ENCODE measurements at places on chromosomes 16 and 17.

DNA sequence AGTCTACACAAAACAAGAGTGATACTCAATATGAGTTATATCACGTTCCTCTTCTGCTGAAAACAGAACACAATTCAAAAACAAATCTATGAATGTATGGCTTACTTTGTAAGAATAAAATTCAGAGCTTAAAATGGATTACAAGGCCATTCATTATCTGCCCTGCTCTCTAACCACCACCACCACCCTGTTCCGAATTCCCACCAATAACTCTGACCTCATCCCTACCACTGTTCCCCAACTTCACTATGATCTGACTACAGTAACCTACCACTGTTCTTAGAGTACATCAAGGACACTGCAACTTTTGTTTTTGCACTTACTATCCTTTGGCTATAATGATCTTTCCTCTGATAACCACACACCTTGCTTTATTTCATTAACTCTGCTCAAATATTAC lies 21.3 kb downstream of the FBXL20 start:
- DNase-seq = no peak

- no peak for DNase-seq
Measured at GRCh38 chr16:85227946-85228862, 115.9 kb upstream of the CIBAR2 start.

GRCh38 chr16:8644211-8645140 lies 23.0 kb downstream of the METTL22 start:
- no peak for DNase-seq

GRCh38 chr17:82049521-82049971 lies 2.1 kb downstream of the RFNG start:
- no peak for DNase-seq

GRCh38 chr16:84414789-84415326 lies 46.5 kb downstream of the ATP2C2 start:
- DNase-seq = no peak

DNA sequence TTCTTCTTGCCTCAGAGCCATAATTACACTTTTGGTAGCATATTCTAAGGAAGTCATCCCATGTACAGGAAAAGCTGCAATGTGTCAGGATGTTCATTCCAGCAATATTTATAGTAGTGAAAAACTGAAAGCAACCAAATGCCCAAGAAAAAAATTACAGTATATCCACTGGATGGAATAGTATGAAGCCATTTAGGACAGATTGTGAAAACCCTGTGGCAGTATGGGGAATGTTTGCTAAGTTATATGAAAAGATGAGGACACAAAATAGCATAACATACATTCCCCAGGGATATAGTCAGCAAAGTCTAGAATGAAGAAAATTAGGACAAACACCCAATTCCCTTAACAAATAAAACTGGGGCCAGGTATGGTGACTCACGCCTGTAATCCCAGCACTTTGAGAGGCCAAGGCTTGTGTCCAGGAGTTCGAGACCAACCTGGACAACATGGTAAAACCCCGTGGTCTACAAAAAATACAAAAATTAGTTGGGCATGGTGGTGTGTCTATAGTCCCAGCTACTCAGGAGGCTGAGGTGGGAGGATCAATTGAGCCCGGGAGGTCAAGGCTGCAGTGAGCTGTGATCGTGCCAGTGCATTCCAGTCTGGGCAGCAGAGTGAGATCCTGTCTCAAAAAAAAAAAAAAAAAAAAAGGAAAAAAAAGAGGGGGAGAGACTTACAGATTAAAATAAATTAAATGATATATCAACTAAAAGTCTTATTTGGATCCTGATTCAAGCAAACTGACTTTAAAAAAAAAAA lies 2.3 kb downstream of the LRRC3C start:
- DNase-seq = peak; percentile 36

DNA sequence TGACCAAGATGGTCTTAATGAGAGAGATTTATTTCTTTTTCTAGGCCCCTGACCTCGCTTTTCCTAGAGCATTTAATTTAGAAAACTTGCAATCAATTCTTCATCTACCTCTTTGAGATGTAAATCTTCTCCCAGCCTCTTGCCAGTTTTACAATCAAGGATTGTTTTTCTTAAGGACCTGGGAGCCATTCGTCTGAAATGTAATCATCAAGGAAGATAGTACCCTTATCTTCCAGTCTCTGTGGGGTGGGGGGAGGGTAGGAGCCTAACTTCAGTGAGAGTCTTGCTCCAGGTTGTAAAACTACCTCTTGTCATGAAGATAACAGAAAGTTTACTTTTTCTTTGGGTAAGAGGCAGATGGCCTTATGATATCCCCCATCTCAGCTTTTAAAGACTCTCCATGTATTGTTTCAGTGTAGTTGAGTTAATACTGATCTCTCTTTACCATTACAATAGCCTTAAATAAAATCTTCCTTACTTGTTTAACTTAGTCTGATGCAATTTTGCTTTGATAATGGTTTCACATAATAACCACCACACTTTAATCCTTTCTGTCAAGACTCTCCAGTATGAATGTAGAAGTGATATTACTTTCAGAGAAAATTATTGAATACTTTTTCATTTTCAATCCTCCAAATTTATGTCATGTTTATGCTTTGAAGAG lies 110.2 kb upstream of the CPHXL start:
- DNase-seq = no peak

DNA sequence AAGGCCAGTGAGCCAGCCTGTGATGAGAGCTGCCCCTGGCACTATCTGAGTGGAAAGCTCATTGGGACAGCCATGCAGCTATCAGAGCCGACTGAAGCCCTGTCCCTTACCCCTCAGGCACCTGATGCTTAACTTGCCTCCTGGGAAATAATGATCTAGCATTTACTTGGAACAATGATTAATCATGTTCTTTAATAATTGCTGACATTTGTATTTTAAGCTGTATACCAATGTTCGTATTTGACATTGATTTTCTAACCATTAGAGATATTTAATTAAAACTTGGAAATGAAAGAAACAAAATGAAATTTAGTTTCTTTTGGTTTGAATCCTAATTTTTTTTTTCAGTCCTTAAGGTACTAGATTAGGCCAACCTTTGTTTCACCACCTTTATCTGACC lies 10.5 kb downstream of the PDP2 start:
- DNase-seq = no peak

DNA sequence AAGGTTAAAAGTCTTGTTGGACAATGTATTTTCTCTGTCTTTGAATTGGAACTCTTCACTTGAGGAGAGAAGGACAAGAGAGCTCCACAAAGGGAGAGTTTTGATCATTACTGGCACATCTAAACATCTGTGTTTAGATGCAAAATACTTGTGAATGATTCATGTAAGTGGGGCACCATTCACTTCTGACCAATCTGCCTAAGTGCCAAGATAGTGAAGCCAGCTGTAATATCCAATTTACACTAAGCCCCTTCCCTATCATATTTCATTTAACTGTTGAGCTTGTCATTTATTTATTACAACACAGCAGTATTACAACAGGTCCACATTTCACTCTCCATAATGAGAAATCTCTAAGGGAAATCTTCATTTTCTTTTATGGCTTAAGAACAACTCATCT lies 832.3 kb upstream of the GOT2 start:
- DNase-seq = no peak

DNA sequence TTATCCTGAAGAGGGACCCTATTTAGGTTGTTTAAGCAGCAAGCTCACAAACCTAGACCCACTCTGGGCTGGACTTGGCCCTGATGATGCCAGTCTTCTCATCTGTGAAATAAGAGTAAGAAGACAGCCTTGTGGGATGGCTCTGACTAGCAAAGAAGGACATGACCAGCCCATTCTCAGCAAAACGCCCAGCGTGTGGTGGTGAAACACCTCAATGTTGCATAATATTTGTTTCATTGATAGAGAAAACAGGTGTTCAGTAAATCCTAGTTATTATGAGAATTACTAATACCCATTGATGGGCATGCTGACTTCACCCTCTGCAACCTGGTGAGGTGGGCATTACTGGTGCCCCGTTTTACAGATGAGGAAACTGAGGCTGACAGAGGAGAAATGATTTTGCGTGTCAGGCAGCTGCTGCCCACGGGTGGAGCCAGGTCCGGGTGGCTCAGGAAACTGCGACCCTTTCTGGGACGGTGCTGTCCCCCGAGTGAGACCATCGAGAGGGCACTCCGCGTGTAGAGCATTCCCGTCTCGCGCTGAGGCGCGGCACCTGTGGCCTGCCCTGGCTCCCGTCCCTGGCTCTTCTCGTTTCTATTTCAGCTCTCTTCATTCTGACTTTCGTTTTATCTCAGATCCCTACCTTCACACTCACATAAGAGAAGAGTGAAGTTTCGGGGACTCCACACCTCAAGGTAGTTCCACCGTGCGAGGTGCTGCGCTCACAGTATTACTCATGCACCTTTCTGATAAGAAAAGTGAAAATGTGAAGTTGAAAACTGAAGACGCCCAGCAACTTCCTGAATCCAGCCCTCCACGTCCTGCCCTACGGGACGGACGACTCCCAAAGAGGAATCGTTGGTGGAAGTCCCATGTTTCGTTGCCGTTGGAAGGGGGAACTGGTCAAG lies 48.5 kb downstream of the IRF8 start:
- no peak for DNase-seq

GRCh38 chr16:47876511-47876910 lies 279.3 kb downstream of the ABCC12 start:
- DNase-seq = no peak

- DNase-seq = peak; percentile 44
Measured at GRCh38 chr17:64147110-64148016, 17.4 kb upstream of the ERN1 start.

GRCh38 chr17:75428543-75429469 lies 23.3 kb upstream of the GRB2 start:
- DNase-seq = peak; percentile 87

GRCh38 chr17:42378359-42378958 lies 9.8 kb downstream of the STAT3 start:
- no peak for DNase-seq

GRCh38 chr16:11698271-11698689 lies 30.0 kb downstream of the SNN start:
- DNase-seq = no peak

DNA sequence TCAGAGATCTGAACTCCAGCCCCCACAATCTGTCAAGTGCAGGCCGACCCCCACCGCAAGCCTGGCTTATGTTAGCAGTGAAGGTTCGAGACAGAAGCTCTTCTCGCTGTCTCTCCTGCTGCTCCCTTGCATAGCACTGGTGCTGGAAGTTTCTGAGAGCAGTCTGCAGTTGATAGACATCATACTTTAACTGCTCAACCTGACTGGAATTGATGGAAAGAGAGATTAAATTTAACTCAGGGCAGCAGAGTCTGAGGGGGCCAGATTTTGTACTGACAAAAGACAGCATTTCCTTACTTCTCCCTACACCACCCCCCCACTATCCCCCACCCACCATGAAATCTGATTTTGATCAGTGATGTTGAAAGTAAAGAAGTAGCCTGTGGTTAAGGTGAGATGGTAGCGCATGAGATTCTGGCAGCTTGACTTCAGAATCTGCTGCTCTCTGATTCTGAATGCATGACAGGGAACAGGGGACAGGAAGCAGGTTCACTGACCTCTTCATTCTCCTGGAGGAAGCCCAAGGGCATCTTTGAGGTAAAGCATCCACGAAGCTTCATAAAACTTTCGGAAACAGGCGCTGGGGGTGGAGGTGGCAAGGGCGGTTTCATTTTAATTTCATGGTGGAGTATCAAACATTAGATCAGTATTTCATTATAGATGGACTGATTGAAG lies 44.3 kb upstream of the TMEM97 start:
- DNase-seq = no peak

DNA sequence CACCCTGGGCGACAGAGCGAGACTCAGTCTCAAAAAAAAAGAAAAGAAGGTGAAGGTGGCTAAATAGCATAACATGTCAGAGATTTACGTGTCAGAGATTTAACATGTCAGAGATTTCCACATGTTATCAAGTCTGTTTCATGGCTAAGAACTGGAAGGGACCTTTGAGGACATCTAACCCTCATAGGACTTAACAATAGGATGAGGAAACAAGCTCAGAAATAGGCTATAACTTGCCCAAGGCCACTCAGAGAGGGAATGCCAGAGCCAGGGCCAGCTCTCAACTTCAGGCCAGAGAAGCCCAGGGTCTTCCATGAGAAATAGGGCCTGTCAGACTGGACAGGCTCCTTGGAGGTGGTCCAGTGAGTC lies 26.8 kb upstream of the ZNF629 start:
- DNase-seq = no peak

GRCh38 chr16:26795184-26795583 lies 271.5 kb upstream of the C16orf82 start:
- DNase-seq = no peak

- DNase-seq = no peak
Measured at GRCh38 chr17:57668332-57668731, 76.8 kb downstream of the CCDC182 start.

DNA sequence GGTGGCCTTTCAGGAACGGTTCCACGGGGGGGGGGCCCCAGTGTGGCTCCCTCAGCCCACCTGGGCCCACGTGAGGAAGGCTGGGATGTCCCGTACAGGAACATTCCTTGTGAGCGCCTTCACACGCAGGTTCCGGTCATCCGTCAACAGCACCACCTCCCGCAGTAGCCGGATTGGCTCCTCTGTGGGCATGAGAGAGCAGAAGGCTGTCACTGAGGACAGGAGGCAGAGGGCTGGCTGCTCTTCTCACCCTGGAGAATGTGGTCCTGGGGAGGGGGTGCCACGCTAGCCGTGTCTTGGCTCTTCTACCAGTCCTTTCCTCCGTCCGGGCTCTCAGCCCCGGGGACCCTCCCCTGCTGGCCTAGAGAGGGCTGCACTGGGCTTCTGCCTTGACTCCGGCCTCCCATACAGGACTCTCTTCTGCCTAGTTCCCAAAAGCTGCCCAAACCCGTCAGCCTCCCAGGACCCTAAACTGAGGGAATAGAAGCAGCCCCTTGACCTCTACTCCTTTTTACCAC lies 6.6 kb downstream of the HIC1 start:
- no peak for DNase-seq

GRCh38 chr17:52823155-52823554 lies 664.6 kb upstream of the CA10 start:
- DNase-seq = no peak

DNA sequence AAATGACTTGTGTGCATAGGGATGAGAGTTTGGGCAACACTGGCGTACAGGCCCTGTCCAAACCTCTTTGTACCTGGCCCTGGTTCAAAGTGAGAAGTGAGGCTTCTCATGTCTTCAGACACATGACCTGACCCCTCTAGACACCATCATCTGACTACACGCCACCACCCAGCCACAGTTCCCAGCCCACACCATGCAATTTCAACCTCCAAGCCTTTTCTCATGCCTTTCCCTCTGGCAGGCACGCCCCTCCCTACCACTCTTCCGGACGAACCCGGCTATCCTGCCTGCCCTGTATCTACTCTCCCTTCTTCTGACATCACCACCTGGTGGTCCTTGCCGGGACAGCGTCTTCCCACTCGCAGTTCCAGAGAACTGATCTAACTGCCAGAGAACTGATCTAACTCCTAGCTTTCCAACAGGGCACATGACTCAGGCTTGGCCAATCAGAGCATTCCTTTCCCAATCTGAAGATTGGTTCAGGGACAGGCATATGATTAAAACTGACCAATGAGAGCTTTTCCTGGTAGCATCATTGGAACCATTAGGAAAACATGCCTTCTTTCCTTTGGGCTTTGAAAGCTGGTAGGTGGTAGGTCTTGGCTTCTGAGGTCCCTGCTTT lies 27.1 kb upstream of the IL21R start:
- peak; percentile 81 for DNase-seq
